ENCODE measurements at places on chromosomes 2 and 18.

GRCh38 chr2:45651415-45652089, at the start of gene PRKCE:
Gene PRKCE (plus strand): TSS chr2:45651675.
- DNase-seq = peak; percentile 73

DNA sequence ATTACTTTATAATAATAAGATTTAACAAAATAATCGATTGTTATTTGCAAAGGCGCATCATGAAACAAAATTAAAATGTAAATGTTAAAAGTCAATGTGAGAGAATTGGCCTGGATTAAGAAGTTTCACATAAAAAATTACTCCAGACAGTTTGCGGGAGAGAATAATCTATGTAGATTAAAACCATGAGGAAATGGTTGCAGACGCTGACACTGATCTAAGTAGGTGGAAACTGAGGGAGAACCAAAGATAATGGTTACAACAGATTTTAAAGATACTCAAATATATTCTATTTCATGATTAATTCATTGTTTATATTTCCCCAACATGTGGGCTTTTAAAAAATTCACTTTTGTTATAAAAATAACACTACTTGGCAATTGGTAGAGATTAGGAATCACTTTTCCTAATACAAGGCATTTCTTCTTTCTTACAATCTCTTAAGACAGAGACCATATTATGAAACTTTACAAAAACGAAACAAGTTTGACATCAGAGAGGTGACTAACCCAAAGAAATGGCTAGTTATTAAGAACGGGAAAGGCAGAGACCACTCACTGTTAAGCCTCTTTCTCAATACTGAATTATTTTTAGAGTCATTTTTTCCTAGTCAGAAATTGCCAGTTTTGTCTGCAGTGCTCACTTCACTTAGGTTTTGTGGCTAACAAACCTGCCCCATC, 1.6 kb downstream of the KANSL1L start:
- no peak for DNase-seq

DNA sequence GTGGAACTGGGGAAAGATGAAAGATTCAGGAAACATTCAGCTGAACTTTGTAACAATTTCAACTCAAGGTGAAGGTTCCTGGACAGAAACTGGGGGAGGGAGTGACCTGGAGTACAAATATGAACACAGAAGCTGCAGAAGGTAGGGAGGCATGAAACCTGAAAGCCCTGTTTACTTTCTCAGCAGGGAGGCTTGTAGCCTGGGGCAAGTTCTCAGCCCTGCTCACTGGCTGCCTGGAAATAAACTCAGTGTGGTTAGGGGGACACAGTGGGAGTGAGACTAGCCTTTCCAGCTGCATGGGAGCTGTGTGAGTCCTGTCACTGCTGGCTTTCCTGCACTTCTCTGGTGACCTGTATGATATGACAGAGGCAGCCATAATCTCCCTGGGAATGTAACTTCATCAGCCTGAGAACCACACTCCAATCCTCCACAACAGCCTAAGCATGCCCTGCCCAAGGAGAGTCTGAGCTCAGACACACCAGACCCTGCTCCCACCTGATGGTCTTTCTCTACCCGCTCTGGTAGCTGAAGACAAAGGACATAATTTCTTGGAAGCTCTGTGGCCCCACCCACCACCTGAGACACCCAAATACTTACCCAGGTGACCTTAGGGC, 77.0 kb downstream of the ZSWIM2 start:
- no peak for DNase-seq

GRCh38 chr2:32246911-32247310, 17.8 kb downstream of the NLRC4 start:
- no peak for DNase-seq

DNA sequence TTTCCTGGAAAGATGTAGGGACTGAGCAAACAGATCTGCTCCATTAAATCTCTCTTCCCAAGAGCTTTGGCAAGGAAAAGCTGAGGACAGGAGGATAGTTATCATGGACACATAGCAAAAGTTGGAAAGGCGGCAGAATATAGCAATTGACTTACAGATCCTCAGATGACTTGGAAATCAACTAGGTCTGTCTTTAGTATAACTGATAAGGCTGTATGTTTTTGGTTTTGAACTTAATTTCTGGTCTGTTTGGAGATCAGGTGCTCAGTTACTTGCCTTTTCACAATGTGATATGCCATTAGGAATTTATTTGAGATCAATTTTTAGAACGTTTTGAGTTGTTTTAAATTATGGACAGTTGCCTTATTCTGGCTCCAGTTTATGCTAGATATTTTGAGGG, 8.0 kb downstream of the RSAD2 start:
- no peak for DNase-seq

DNA sequence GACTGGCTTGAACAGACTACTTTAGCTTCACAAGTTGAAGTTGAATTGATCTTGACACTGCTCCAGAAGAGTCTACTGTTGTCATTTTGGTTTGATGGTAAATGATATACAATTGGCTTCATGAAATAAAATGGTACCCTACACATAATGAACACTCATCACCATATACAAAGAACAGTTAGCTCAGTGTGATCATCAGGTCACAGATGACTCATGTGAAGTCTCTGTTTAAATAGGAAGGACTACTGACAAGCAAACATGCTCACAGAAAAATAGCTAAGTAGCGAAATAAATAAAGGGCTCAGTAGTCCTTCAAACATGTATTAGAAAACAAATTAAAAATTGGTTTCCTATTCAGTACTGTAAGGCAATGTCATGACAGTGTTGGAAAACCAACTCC, 96.2 kb downstream of the MEIS1 start:
- DNase-seq = no peak

GRCh38 chr2:152246686-152247336, 71.2 kb upstream of the STAM2 start:
- no peak for DNase-seq

DNA sequence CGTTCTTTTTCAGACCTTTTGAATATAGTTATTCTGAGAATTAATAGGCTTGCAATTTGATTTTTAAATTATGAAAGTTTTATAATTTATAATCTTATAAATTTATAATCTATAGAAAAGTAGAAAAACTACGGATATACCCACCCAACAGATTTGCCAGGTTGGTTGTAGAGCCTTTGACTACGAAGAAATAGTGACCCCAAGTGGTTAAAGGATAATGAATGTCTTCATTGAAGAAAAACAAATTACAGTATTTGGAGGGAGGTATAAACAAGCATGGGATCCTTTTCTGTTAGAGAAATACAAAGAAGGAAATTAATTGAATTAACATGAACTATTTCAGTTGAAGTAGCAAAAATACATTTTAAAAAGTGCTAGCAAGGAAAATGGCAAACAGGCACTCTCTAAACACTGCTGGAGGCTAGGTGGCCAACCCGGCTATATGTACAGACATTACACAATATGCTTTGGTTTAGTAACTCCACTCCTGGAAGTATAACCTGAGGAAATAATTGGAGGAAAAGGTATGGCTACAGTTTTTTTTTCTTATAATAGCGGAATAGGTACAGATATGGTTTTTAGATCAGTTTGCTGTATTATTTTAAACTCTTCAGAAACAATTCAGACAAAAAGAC, 110.9 kb downstream of the MIB1 start:
- DNase-seq = no peak

- DNase-seq = no peak
Observed at GRCh38 chr2:59905731-59906130, 647.7 kb downstream of the BCL11A start.

- no peak for DNase-seq
Observed at GRCh38 chr2:26772064-26773001, 8.2 kb downstream of the SLC35F6 start.

DNA sequence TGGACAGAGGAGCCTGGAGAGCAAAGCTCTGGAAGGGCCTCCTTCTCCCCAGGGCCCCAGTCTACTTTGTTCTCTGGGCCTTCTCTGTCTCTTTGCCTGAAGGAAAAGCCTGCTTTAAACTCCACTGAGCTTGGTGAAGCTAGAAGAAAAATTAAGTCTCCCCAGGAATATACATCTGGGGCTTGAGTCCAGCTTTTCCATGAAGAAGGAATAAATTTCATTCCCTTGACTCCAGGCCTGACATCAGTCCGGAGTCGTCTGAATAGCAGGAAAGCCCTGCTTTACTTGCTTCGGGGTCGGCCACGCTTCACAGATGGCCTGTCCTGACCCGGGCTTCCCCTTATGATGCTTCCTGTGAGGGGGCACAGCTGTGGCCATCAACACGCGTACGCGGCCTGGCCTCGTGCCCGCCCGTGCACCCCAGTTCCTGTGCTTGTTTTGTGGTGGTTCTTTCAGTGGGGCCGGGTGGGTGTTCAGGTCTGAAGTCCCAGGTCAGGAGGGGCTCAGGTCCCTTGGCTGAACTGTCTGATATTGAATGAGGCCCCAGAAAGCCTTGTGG, 73.6 kb downstream of the ACOXL start:
- DNase-seq = no peak

DNA sequence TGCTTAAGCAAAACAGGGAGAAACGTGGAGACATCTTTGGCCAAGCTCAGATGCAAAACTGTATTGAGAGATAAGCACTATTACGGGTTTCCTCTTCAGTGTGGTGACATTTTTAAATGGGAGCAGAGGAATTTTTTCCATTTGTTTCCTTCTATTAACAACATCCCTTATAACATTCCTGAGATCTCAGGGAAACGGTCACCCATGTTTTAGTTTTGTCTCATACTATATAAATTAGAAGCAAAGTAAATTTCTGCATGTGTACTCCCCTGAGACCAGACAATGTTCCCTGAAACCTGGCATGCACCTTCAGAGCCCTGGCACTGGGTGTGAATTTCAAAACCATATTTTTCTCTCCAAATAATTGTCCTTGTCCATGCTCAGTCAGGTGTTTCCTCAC, 57.6 kb upstream of the RNF152 start:
- no peak for DNase-seq

- no peak for DNase-seq
Observed at GRCh38 chr18:63508596-63508995, 31.8 kb downstream of the SERPINB5 start.

DNA sequence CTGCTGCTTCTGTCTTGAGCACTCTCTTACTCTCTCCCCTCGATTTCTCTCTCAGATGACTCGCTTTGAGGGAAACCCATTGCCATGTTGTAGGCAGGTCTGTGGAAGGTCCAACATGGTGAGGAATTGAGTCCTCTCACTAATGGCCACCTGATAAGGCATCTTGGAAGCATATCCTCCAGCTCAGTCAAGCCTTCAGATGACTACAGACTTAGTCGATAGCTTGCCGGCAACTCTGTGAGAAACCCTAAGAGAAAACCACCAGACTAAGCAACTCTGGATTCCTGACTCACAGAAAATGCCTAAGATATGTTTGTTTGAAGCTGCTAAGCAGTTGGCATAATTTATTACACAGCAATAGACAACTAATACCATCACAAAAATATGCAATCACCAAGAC, 51.2 kb downstream of the WDR75 start:
- no peak for DNase-seq

DNA sequence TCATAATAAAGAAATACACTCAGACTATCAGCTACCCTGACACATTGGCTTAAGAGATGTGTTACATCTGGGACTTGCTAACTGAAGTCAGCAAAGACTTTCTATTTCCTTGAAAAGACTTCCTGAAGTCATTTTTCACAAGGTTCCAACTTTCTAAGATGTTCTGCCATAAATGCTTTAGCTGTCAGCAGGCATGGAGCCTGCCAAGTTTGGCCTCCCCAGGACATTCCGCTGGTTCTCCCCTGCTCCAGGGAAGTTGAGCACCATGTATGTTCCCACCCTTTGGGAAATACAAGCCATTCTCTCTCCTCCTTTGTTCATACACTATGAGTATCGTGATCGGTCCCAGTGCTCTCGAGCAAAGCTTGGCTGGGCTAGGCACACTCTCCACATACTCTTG, 202.7 kb upstream of the CCDC68 start:
- no peak for DNase-seq

- DNase-seq = no peak
Observed at GRCh38 chr2:111205774-111206173, 85.1 kb downstream of the BCL2L11 start.

DNA sequence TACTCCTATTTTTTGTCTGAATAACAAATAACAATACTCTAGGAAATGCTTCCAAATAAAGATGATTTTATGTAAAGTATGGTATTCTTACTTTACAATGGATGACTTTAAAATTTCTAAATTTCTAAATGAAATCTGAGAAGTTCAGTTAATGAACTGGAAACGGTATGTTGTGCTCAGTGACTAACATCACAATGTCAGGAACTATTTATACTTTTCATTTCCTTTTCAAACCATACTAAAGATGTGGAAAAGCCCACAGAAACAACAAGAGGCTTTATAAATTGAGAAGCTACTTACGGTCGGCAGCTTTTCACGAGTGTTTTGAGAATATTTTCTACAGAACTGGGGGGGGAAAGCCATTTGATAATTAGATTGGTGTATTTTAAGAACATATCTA, 31.1 kb downstream of the PSME4 start:
- DNase-seq = no peak

DNA sequence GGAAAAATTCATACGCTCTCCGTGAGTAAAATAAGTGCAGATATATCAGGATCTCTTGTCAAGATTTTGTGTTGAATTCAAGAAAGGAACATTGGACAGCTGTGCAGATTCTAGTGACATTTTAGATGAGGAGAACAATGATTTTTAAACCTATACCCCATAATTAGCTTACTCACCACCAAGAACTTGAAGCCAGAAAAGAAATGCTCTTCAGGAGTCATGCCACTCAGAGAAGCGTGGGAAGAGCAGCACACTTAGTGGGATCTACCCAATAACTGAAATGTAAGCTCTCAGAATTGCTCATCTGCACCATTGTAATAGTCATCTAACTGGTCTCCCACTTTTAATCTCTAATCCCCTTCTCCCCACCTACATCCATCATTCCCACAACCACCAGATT, 9.2 kb upstream of the ERMN start:
- no peak for DNase-seq

GRCh38 chr2:113973810-113974209, 83.9 kb downstream of the ACTR3 start:
- DNase-seq = no peak

GRCh38 chr18:36811955-36812354, 16.8 kb downstream of the TPGS2 start:
- no peak for DNase-seq

- DNase-seq = no peak
Observed at GRCh38 chr2:238142382-238143205, 4.1 kb downstream of the KLHL30 start.

- no peak for DNase-seq
Observed at GRCh38 chr2:122061206-122061605, 305.8 kb downstream of the TSN start.

- no peak for DNase-seq
Observed at GRCh38 chr2:181738074-181738473, 57.8 kb upstream of the NEUROD1 start.
